Stimulated activated CD8-positive, alpha-beta memory T cell treated with anti-CD3 and anti-CD28 coated beads, Interleukin-2, amount 100 ng/mL, for 1 hour (primary cell): ENCODE measurements at places on chromosomes 12 and 14.

DNA sequence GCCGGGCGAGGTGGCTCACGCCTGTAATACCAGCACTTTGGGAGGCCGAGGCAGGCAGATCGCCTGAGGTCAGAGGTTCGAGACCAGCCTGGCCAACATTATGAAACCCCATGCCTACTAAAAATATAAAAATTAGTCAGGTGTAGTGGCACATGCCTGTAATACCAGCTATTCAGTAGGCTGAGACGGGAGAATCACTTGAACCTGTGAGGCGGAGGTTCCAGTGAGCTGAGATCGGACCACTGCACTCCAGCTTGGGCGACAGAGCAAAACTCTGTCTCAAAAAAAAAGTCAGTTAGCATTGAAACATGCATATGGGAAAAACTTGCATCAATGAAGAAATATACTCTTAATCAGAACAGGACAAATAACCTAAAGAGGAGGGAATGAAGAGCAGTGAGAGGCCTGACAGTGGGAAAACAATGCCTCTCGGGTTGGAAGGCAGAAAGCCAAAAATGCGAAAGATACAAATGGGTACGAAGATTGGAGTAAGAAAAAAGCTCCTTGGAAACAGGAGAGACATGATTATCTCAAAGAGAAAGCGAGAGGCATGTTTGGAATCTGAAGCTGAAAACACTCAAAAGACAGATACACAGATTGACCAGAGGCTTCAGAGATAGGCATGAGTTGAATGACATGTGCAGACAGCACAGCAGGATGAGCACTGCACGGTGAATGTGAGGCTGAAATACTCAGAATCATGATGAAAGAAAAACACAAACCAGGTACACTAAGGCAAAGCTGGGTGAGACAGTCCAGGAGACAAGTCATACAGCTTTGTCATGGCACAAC is 30.6 kb downstream of the RESF1 start:
- no peak for DNase-seq

DNA sequence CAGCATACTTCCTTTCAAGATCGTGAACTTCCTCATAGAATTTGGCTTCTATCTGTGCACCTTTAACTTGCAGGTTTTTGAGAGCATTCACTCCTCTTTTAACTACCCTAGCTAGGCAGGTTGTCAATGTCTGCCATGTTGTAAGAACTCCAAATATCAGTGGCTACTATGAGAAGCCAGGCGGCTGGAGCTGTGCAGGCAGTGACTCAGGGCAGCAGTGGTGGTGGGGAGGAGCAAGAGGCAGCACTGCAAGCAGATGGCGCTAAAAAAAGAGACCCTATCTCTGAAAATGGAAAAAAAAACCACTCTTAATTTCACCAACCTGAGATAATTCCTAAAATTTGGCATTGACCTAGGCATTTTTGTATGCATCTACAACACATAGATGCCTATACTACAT is 28.5 kb downstream of the YARS2 start:
- no peak for DNase-seq

DNA sequence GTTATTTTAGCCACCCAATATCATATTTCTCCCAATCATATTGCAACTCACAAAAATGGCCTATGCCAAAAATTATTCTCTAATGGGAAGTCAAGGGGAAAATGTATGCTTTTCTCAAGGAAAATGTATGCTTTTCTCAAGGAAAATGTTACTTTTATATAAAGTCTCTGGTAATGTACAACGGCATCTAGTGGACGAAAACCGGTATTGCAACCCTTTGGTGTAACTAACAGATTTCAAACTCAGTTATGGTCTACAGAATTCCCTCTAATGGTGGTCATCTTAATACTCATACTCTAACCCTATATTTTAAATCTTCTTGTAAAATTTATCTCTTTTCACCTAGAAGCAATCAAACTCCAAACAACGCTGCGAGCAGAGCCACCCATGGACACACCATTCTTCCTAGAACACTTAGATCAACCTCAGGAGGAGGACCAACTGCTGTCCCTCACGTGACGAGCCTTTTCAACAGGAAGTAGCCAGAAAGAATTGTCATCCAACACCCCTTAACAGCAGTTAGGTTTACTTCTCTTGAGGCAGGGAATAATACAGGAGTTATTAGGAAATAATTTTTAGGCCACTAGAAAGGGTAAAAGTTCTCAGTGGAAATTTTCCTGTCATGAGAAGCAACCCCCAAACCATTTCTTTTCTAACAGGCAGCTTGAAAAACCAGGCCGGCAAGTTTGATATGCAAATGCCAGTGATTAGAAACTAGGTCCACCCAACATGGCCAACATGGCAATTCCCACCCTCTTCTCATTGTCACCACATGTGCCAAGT is 20.1 kb downstream of the APOBEC1 start:
- no peak for DNase-seq

GRCh38 chr12:54509617-54510016 is 12.1 kb downstream of the NCKAP1L start:
- DNase-seq = no peak

DNA sequence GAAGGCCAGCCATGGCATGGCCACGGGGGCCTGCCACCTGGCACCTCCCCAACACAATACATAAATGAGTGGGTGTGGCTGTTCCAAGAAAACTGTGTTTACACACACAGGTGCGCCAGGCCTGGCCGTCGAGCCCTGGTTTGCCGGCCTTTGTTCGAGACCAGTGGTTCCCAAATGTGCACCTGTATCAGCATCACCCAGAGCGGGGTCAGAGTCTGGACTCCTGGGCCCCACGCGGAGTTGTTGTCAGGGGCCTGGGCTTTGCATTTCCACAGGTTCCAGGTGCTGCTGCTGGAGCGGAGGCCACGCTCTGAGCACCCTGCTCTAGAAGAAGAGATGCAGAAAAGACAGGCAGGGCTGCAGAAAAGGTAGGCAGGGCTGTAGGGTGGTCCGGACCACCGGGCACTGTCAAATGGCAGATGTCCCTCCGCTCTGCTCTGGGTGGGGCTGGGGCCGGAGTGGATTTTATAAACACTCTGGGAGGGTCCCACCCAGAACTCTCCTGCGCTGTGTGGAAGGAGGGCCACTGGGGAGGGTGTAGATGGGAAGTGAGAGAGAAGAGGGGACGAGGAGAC is 4.2 kb upstream of the ASPG start:
- DNase-seq = no peak

GRCh38 chr12:6367969-6368892 is 7.1 kb downstream of the SCNN1A start:
- DNase-seq = no peak

DNA sequence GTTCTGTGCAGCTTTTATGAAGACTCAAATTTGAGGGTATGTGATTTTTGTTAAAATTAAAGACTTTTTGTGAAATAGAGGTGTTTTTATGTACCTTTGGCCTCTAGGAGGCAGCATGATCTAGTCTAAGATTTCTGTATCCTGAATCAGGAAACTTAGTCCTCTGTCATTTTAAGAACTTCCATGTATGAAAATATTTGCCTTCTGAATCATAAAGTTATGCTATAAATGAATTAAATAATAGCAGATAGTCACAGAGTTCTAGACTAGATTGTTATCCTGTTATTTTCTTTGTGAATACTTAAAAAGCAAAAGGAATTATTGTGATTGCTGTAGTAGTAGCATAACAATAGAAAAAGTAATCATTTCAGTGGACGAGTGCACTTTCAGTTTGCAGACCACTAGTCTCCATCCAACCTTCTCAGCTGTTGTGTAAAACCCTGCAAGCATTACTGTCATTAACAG is 56.3 kb downstream of the FGD4 start:
- no peak for DNase-seq

- DNase-seq = no peak
Observed at GRCh38 chr12:10392394-10392930, 2.6 kb upstream of the KLRK1 start.

DNA sequence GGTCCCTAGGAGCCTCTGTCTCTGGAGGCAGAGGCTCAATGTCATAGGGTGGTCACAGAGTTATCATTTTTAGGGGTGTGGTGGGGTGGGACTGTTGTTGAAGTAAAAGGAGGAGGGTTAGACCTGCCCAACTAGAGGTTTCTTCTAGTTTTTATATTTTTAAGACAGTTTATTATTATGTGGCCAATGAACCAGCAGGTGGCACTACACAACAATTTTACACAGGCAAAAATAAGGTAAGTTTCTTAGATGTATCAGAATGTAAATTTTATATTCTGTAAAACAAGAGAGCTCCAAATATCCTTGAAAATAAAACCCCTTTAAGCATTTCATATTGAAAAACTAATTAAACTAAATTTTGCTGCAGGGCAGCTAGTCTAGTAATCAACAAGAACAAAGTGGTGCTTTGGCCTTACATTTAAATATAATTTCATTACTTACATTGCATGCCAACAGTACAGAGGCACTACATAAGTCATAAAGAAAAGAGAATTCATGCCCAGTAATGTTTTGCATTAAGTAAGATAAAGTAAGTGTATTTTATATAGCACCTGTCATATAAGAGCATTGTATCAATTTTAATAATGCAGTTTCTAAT is 22.2 kb upstream of the OVCH1 start:
- DNase-seq = no peak

- DNase-seq = no peak
Observed at GRCh38 chr14:71692496-71692895, 239.7 kb upstream of the RGS6 start.

GRCh38 chr12:107597695-107598410 is 87.7 kb upstream of the PWP1 start:
- DNase-seq = no peak

- DNase-seq = no peak
Observed at GRCh38 chr12:2384533-2385351, 332.0 kb downstream of the CACNA1C start.

- no peak for DNase-seq
Observed at GRCh38 chr14:100585448-100586152, 1.6 kb downstream of the BEGAIN start.

- DNase-seq = no peak
Observed at GRCh38 chr12:65728848-65729793, 95.2 kb upstream of the HMGA2 start.

DNA sequence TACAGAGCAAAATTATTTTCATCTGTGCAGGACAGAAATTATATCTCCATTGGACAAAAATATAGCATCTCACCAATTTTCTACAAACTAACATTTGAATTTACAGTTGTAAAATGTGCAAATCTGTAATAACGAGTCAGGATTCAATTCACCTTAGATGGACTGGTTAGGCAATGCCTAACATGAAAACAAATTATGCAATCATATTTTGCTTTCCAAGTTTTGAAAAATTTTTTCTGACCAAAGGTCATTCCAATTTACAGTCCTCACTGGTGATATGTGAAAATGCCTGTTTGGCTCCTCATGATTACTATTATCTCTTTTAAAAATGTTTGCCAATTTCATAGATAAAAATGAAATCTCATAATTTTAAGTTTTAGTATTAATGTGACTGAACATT is 6.5 kb upstream of the CPM start:
- DNase-seq = no peak

DNA sequence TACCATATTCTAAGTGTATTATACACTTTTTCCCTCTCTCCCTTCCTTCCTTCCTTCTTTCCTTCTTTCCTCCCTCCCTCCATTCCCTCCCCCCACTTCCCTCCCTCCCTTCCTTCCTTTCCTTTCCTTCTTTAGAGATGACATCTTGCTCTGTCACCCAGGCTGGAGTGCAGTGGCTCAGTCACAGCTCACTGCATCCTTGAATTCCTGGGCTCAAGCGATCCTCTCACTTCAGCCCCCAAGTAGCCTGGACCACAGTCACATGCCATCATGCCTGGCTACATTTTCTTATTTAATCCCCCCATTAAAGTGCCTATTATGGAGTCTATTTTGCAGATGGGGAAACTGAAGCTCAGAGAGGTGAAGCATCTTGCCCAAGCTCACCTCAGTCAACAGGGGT is 55.0 kb downstream of the SVOP start:
- DNase-seq = no peak

DNA sequence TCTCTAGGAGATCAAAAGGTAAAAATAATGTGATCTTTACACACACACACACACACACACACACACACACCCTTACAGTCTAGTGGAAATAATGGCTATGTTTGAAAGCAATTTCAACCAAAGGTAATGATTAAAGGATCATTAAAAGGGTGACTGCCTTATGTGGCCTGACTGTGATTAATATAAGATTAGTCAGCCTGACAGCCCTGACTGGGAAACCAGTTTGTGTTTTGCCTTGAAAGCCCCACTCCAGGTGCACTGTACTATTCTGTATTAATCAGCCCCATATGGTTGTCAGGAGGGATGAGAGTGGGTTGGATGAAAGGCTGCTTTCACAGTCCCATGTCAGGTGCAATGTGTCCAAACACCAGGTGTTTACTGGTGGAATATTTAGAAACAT is 10.5 kb downstream of the RASSF9 start:
- no peak for DNase-seq

- no peak for DNase-seq
Observed at GRCh38 chr14:35808076-35808637, 938 bp downstream of the RALGAPA1 start.

- DNase-seq = no peak
Observed at GRCh38 chr14:83491091-83491490, 1957.4 kb upstream of the SEL1L start.

- no peak for DNase-seq
Observed at GRCh38 chr14:33126433-33126832, 187.8 kb downstream of the NPAS3 start.

- no peak for DNase-seq
Observed at GRCh38 chr14:26860111-26860510, 262.3 kb upstream of the NOVA1 start.

DNA sequence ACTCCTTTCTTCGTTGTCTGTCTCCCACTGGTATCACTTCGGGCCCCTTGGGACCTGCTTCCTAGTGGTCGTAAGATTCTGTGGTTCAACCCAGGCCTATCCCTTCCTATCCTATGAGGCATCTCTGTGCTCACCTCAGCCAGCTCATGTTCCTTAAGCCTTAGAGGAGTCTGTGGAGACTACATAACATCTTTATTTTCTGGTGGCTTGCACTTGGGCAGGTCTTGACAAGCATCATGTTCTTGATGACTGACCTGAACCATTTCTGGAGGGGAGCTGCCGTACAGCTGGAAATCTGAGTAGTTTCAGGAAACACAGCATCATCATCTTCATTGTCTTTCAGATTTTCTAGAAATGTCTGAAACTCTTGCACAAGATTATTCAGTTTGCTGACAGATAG is 69.3 kb downstream of the PPFIBP1 start:
- no peak for DNase-seq

- no peak for DNase-seq
Observed at GRCh38 chr14:100669011-100669412, 57.7 kb upstream of the DLK1 start.

DNA sequence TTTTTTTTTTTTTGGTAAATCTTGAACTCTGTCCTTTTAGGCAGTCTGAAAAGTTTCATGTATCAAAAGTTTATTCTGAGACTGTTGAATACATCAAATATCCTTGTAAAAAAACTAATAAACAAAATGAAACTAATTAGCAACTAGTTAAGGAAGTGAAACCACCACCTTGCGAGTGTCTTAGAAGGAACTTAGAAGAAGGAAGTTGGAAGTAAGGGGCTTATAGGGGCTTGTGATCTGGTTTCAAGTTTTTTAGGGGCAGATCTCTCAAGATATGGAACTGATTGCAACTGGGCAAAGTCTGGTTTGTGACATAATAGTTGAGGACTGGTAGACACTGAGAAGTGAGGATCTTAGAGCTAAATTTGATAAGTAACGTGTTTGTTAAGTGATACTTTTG is 748.8 kb downstream of the C12orf50 start:
- no peak for DNase-seq

GRCh38 chr14:65471038-65471878 is 58.7 kb downstream of the FUT8 start:
- DNase-seq = no peak

- no peak for DNase-seq
Observed at GRCh38 chr14:52068615-52069306, at the start of gene NID2. Gene NID2, minus strand, starts transcription at chr14:52069059. Its CDS starts 65 bp downstream, at chr14:52068994.

- DNase-seq = no peak
Observed at GRCh38 chr14:41875116-41875515, 268.4 kb downstream of the LRFN5 start.

- DNase-seq = no peak
Observed at GRCh38 chr12:118187751-118188435, 52.0 kb downstream of the PEBP1 start.
